ENCODE measurements at places on chromosomes 11 and 22.

DNA sequence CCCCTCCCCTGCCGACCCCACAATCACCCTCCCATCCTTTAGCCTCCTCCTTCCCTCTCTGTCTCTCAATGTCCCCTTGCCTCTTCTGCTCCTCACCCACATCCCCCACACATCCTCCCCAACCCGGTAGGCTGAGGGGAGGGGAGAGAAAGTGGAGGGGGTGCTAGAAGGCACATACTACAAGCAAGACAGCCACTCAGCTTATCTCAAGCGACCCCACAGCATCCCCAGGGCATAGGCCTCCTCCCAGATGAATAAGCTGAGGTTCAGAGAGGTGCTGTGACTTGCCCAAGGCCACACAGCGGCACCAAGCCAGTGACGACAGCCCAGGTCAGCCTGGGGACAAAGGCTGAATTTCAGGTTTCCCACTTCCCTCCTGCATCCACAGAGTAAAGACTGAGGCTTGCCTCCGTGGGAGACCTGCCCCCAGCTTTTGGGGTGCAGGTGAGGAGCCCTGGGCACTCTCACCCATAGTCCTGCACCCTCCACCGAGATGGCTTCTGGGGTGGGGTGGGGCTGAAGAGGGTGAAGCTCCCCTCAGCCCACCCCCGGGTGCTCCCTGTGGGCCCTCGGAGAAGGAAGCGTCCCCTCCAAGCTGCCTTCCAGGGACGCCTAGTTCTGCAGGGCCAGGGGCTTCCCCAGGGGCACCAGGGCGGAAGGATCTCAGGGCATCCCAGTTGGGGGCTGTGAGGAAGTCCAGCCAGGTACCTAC lies 511 bp downstream of the RAC2 start:
- DNase-seq: no peak

DNA sequence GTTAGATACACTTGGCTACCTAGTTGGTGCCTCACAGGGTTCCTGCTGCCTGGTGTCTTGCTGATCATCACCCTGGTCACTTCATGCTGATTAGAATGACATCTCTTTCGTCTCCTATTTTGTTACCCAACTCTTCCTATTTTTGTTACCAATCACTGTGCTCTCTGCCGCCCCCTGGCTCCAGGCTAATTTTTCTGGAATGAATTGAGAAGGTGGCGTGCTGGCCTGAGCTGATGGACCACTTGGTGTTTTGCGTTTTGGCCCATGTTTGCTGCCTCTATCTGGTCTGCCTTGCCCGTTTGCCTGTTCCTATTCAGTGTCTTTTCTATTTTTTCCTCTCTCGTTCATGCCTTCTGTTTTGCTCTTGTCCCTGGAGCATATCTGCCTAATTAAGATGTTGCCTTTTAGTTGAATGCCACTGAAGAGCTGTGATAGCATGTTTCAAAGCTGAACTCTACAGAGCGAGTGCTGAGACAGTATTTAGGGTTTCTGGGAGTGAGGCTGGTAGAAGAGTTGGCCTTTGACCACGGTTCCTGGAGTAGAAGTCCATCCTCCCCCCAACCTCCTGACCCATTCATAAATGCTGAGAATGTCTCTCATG lies 5.9 kb upstream of the ATF4 start:
- DNase-seq: no peak

DNA sequence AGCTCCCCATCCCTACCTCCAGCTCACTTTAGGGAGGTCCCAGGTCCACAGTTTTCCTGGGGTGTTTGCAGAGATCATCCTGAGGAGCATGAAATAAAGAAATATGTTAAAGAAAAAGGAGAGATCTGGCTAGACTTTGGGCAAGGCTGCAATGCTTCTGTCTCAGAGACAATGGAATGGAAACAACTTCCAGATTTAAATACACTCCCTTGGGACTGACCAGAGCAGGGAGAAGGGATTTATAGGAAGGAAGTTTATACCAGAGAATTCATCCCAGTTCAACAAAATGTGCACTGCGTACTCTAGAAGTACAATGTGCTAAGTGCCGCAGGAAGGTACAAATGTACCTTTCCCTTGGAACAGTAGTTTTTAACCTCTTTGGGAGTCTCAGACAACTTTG lies 40.4 kb downstream of the ETS1 start:
- DNase-seq: no peak

DNA sequence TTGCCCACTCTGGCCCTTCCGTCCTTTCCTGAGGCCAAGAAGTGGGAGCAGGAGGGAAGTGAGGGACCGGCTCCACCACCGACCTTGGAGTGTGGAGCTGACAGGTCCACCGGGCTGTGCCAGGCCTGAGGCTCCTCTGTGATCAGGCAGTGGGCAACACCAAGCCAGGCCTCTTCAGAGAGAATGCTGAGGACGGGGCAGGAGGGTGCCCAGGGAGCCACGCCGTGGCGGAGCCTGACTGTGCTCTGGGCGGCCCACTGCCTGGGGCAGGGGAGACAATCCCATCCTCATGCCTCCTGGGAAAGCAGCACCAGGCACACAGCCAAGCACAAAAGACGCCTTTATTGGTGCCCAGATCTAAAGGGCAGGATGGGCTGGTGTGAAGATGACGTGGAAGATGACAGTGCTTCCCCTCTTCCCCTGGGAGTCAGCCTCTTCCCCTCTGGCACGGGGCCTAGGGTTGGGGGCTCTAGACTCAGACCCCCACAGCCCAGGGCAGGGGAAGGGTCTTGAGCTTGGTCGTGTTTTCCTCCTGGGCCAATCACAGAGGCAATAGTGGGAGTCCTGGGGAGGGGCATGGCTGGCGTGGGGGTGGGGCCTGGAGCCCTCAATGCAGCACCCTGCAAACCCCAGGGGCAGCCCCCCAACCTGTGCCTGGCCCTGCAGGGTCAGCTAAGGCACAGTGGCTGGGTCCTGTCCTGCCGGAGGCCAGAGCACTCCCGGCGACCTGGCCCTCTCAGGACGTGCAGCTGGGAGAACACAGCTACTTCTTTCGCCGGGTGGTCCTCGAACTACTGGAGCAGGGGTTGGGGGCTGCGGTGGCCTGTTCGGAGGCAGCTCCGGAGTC lies 4.7 kb downstream of the LMF2 start:
- no peak for DNase-seq

DNA sequence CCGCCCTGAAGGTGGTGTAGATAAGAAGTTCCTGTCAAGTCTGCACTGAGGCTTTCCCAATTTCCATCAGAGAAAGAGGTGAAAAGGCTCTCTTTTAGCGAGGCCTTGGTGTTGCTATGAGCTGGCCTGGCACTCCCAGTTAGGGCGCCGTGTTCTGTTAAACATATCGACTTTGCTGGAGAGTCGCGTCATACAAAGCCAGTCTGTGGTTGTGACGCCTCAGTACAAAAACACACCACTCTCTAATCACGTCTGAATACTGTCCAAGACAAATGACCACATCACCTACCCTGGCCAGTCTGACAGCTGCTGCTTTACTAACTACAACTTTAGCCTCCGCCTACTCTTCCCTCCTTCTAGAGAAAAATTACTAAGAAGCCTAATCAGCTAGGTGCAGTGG lies 8.0 kb upstream of the TOLLIP start:
- DNase-seq: no peak

DNA sequence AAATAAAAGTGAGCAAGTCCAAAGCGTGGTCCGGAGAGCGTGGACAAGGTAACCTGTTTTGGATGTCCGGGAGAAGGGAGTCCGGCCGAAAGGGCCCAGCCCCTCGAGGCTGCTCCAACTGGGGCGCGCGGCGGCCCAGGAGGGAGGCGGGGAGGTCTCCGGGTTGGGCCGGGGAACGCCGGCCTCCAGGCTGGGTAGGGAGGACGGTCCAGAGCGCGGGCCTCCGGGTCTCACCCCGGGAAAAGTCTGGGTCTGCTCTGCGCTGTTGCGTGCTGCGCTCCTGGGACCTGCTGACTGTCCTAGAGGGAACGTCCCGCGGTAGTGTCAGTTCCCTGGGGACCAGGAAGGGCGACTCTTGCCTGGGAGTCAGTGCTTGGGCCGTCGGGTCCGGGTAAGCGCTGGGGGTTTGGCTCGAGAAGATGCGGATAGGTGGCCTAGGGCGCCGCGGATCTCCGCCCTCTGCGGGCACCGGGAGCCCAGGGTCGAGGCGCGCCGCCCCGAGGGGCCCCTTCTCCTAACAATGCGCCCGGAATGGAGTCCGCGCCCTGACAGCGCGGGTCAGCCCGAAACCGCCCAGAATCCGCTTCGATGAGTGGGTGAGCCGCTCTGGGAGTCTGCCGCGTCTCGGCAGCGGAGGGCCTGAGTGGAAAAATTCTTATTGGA lies 988 bp upstream of the FLI1 start:
- no peak for DNase-seq
